ENCODE measurements at places on chromosomes 7 and 10.

- no peak for DNase-seq
These were observed 33.3 kb upstream of the CASD1 start for GRCh38 chr7:94476251-94476840.

GRCh38 chr10:106557951-106558733 lies 606.4 kb downstream of the SORCS1 start:
- no peak for DNase-seq

GRCh38 chr7:126845331-126845730 lies 407.4 kb downstream of the GRM8 start:
- no peak for DNase-seq

DNA sequence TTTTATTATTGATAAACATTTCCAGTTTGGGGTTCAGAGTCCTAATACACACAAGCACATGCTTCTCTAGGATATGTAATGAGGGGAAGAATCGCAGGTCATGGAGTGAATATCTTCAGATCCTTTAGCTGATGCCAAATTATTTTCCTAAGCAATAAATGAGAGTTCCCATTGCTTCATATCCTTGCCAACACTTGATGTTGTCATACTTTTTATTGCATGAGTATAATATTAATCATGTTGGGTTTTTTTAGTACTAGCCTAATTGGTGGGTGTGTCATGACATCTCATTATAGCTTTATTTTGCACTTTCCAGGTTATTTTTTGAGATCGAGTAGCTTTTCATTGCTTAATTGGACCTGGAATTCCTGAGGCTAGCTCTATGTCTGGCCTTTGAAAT lies 35.3 kb downstream of the TLX1 start:
- no peak for DNase-seq

GRCh38 chr10:132589015-132589414 lies 51.4 kb downstream of the INPP5A start:
- no peak for DNase-seq

All from NCI-H1417 (cell line).